ENCODE measurements at places on chromosomes 6 and 20. TPM values are rescaled to one million over a fixed set of nuclear protein-coding genes. Genes with fewer than 3 reads are reported as not detected.
A peak's percentile ranks its signal among the peaks of the same experiment; 100 is the strongest.

TBXT gene
- not detected for total RNA-seq

C20orf141 gene
- not detected for total RNA-seq

VWA7 gene
- total RNA-seq = 0.54 TPM

KCNK16 gene
- not detected for total RNA-seq

CST7 gene
- 0.25 TPM for total RNA-seq

DYNLT1 gene
- 173 TPM for total RNA-seq

SULF2 gene
- total RNA-seq = 115 TPM

GJA10 gene
- total RNA-seq = not detected

KCNQ5 gene
- total RNA-seq = 0.43 TPM

SMLR1 gene
- total RNA-seq = not detected

RHAG gene
- total RNA-seq = not detected

EEF1A2 gene
- 37.6 TPM for total RNA-seq

FAM83C gene
- not detected for total RNA-seq

SYCP2 gene
- total RNA-seq = 0.27 TPM

TLDC2 gene
- total RNA-seq = not detected

GRCh38 chr20:62133864-62134263 lies 9.3 kb downstream of the PSMA7 start:
- no peak for DNase-seq

- DNase-seq = no peak
These were observed 197.0 kb downstream of the CLIC5 start for GRCh38 chr6:45818655-45819054.

- no peak for DNase-seq
These were observed 47.9 kb downstream of the CD2AP start for GRCh38 chr6:47525330-47526057.

GRCh38 chr20:52242237-52243230 lies 51.0 kb upstream of the ZFP64 start:
- no peak for DNase-seq

GRCh38 chr6:123569575-123569974 lies 67.2 kb downstream of the TRDN start:
- DNase-seq = no peak

DNA sequence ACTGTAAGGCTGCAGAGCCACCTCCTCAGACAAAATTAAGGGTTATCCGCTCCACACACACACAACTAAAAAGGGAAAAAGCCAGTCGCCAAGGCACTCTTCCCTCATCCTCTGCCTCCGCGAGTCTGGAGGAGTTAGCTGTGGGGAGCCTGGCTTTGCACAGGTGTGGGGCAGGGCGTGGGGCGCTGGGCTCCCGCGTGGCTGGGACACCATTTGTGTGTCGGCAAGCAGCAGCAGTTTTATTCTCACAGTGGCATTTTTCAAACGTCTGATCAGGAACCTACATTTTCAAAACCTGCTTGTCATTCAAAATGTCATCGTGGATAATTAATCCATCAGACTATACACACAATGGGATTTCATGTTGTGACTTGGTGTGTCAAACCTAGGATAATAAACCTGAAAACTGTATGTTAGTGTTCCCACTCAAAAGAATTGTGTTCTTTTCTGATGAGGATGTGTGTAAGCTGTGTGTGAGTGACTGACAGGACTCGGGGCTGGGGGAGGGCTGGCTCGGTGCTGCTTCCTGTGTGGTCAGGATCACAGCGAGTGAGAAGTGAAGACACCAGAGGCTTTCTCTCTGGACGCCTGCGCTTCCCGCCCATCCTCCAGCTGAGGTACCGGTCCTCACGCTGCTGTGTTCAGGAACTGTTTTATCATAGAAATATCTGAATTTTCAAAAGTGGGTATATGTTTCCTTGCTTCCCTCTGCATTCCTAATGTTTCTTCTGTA lies 83.1 kb downstream of the IRF4 start:
- DNase-seq = no peak

DNA sequence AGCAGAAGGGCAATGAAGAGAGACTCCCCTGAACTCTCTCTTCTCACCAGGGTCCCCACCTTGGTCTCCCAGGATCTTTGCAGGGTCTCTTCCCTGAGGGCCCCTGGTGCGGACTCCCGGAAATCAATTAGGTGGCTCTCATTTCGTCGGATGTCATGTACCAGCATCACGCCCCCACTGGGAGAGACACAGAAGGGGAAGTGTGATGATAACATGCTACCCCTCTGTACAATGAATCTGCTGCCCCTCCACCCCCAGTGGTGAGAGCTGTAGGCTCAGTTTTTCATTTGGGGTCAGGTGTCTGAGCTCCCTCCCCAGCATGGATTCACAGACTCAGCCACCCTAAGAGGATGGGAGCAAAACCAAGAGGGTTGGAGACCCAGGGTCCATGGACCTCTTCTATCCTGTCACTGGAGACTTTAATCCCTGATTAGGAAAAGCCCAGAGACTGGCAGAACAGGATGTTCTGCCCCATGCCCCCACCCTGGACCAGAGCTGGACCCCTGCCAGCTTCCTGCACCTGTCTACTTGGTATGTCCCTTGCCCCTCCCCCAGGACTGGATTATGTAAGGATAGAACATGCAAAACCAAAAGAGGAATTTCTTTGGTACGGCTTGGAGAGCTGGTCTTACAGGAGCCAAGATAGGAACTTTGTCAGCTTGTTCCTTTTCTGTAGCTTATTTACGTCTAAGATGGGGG lies 11.1 kb downstream of the GGT7 start:
- DNase-seq = no peak

DNA sequence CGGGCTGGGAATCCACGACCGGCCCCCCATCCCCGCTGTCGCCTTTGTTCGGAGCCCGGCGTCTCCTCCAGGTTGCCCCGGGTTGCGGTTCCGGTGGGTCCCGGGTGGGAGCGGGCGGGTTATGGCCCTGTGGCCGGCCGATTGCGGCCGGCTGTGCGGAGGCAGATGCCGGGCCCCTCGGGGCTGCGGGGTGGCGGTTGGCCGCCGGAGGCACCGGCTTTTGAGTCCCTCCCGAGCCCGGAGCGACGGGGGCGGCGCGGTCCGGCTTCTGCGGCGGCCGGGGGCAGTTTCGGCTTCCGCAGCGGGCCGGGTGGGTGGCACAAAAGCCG lies 431 bp downstream of the LOC128125822 start:
- no peak for DNase-seq

- peak; percentile 41 for DNase-seq
These were observed 134.2 kb downstream of the TRIM27 start for GRCh38 chr6:28789553-28790083.

GRCh38 chr6:130587778-130588520 lies 222.1 kb downstream of the TMEM200A start:
- peak; percentile 91 for DNase-seq

DNA sequence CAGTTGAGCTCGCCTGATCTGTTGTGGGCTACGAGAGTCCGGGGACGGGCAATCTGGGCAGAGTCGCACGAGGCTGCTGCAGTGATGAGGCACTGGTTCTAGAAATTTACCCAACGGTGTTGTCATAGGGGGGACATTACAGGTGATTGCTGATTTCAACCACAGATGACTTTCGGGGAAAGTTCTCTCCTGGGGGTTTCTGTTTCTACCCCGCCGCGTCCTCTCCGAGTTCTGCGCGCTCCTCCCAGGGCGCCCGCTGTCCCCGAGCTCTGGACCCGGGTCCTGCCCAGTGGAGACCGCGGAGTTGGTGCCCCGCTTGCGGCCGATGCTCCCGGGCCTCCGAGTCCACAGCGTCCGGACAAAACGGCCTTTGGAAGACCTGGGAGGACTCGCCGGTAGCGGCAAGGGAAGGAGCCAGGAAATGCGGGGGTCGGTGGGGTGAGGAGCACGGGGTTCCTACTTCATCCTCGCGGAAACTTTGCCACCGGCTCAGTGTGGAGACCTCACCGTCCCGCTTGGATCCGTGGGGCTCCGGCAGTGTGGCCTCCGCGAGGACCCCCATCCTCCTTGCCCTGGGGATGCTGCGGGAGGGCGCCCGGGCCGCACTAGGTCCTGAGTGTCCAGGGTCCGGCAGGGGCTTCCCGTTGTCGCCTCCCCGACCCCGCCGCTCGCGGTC lies 12.3 kb upstream of the RAET1L start:
- DNase-seq = no peak

DNA sequence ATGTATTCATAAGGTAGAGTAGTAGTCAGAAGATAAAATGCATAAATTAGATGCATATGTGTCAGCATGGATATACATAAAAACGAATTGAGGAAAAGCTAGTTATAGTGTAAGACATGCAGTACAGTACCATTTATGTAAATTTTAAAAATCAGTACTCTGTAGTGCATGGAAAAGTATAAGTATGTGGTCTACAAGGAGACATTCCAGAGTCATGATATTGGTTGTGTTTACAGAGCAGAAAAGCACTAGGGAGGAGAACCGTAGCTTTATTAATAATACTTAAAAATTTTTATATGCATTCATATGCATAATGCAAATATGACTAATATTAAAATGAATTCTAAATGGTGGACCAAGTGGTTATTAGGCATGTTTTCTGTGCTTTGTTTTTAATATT lies 220.0 kb downstream of the ZFAND3 start:
- DNase-seq = peak; percentile 23

DNA sequence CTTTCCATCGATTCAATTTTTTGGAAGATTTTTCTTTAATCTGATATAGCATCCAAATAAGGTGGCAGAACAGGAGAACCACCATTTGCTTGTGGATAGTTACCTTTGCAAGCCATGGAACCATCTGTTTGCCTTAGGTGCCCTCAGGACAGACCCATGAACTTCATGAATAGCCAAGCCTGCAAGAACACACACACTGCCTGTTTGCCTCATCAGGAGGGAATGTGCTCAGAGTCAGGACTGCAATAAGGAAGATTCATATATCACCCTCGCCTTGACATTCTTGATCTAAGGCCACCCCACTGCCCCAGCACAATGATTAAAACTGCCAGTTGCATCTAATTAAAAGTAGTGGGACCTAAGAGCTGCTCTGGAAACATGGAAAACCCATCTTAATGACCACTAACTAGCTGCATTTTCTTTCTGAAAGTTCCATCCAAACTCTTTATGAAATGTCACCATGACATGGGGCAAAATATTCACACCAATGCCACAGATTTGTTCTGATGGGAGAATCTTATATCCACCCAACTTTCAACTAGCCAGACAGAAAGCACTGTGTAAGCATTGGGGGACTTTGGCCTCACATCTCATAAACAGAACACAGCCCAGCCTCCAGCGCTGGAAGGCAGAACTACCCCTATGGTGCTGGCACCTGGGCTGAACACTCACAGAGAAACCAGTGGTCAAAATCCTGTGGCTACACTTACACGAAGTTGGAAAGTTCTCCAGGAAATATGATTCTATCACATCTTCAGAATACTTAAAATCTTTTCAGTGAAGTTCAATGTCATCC lies 48.3 kb downstream of the TBXT start:
- DNase-seq = no peak

DNA sequence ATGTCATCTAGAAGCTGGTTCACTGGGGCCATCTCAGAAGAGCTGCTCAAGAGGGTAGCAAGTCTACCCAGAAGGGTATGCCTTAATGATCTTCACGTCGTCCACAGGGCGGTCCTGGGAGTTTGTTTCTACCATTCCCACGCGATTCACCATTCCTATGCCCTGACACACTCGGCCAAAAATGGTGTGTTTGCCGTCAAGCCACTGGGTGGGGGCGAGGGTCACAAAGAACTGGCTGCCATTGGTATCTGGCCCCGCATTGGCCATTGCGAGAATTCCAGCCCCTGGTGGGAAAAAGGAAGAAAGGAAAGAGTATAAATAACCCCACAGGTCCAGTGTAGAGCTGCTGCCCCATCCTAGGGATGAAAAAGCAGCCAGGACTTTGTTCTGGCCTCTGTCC lies 16.5 kb upstream of the CPNE5 start:
- DNase-seq = no peak

DNA sequence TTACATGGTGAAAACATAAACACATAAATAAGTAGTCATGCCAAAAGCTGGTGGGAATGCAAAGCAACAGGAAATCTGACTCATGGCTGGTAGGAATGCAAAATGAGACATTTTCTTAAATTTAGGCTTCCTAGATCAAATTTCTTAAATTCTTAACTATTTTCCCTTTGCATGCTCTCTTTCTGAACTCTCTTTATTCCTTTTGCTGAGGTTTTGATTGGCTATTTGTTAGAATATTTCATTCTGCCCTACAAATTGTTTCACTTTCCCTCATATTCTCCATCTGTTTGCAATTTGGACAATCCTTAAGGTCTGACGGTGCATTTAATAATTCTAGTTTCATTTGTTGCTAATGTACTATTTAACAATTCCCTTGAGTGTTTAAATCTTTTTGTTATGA lies 437.5 kb upstream of the RGS17 start:
- DNase-seq = peak; percentile 5

GRCh38 chr6:38021571-38021970 lies 202.0 kb downstream of the ZFAND3 start:
- DNase-seq = no peak

DNA sequence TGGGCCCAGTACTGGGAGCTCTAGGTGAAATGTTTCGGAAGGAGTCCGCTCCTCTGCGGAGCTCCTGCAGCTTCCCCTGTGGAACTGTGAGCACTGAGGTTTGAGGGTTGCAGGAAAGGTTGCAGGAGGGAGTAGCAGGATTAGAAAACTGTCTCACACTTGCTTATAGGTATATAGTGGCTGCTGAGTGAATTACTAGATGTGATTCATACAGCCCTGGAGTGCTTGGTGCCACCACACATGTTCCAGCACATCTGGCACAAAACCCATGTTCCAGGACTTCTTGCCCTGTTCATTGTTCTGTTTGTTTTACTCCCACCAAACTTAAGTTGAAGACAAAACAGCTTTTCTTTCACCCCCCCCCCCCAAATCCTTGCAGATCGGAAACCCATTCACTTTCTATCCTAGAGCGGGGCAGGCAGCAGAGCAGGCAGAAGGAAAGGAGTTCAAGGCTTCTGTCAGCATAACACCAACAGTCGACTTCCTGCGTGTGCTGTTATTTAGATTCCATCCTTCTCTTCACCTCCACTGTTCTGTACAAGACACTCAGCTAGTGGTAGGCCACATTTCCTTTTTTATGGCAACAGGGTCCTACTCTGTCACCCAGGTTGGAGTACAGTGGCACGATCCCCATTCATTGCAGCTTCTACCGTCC lies 669 bp upstream of the PEX6 start:
- DNase-seq = peak; percentile 25

GRCh38 chr6:156378853-156379252 lies 398.3 kb upstream of the ARID1B start:
- DNase-seq = no peak

GRCh38 chr20:58938541-58938940 lies 42.5 kb upstream of the NELFCD start:
- DNase-seq = no peak

- DNase-seq = no peak
These were observed 49.7 kb downstream of the RBM38 start for GRCh38 chr20:57440678-57441509.

GRCh38 chr6:40798069-40798770 lies 211.1 kb upstream of the LRFN2 start:
- no peak for DNase-seq

GRCh38 chr20:46743088-46743487 lies 33.6 kb downstream of the SLC2A10 start:
- no peak for DNase-seq
